ENCODE measurements at places on chromosomes 1 and 21.

GRCh38 chr1:109539676-109540075 is at the start of gene GPR61:
TSS of gene GPR61 (plus strand) at chr1:109539872. CDS start at chr1:109543023, 3,151 bp downstream.
- no peak for DNase-seq

DNA sequence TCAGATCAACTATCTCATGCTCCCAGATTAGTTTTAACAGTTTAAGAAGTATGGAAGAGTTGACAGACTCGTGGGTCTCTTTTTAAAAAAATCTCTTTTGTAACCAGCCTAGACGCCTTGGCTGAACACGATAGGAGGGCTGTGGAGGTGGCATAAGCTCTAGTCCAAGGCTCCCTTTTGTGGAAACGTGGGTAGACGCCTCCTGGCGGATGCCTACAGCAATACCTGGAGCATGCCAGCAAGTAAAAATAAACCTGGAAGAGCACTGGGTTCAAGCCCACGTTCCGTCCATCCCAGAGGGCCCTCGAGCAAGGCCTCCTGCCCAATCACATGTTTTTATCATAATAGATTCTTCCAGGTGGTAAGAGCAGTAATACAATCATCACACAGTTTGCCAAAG is 87.9 kb downstream of the RGS7 start:
- DNase-seq: no peak

- no peak for DNase-seq
These were observed 17.1 kb downstream of the SLC66A1 start for GRCh38 chr1:19329188-19329587.

GRCh38 chr1:211900441-211900840 is 69.9 kb upstream of the LPGAT1 start:
- DNase-seq: no peak

DNA sequence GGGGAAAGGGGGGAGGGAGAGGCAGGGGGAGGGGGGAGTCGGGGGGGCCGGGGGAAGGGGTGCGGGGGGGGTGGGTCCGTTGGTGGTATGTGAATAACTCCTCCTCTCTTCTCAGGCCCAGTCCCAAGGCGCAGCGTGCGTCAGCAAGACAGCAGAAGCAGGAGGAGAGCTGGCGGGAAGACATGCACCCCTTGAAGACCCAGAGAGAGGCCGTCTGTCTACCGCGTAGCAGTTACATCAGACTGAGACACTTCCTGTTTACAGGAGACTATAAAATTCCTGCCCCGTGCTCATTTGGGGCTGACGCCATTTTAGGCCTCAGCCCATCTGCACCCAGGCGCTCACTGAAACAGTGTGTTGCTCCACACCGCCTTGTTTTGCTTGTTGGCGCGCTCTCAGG is 55.3 kb downstream of the SETD4 start:
- DNase-seq: no peak

GRCh38 chr1:156401681-156402081 is 32.7 kb downstream of the RHBG start:
- no peak for DNase-seq

DNA sequence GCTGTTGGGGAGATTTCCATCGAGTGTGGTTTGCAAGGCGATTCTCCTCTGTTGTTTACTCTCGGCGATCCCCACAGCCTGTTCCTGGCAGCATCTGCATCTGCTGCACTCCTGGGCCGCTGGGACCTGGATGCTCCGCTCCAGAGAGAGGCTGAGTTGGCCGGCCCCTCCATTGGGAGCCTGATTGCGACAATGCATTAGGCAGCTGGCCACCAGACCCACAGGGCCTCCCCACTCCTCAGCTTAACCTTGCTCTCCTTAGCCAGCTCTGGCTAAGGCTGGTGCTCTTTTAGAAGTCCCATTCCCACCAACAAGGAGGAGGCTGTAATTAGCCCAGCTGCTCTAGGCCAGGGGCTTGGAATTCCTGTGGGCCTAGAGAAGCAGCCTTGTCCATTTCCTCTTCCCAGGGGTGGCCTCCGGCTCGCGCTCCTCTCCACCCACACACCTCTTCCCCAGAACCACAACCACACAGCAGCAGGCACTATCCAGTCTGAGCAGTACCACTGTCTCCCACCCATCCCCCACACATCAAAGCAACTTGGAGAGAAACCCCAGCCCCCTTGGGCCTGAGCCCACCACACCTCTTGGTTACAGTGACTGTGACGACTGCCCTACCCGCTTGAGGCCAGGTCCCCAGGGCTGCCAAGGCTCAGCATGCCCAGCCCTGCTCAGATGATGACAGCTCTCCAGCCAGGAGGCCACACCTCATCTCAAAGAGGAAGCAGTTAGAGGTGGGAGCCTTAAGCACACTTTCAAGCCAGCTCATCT is 193.8 kb upstream of the EDN2 start:
- no peak for DNase-seq

DNA sequence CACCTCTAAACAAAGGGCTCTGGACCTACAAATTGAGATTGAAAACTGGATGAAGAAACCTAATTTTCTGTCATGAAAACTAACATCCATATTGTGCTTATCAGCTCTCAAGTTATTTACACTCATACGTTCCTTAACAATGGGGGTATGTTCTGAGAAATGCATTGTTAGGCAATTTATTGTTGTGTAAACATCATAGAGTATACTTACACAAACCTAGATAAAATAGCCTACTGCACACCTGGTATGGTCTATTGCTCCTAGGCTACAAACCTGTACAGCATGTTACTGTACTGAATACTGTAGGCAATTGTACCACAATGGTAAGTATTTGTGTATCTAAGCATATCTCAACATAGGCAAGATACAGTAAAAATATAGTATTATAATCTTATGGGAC is 191.4 kb downstream of the TM2D1 start:
- no peak for DNase-seq

- DNase-seq: no peak
These were observed 95.0 kb downstream of the SLC30A10 start for GRCh38 chr1:219833214-219833815.

DNA sequence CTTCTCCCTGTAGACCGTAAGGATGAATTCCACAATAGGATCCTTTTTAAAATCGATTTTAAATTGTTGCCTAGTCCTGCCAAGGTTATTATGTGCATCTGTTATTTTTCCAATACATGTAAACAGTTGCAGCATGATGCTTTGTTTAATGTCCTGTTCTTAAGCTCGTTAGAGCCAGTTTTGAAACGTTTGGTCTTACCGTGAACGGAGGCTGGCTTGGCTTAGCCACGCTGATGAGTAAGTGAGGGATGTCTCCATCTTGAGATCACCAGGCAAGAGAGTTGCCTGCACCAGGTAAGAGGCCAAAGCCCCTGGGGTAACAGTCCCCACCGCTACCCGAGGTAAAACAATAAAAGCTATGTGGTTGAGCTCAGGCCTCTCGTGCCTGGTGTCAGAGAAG is 17.3 kb downstream of the CSTB start:
- no peak for DNase-seq

DNA sequence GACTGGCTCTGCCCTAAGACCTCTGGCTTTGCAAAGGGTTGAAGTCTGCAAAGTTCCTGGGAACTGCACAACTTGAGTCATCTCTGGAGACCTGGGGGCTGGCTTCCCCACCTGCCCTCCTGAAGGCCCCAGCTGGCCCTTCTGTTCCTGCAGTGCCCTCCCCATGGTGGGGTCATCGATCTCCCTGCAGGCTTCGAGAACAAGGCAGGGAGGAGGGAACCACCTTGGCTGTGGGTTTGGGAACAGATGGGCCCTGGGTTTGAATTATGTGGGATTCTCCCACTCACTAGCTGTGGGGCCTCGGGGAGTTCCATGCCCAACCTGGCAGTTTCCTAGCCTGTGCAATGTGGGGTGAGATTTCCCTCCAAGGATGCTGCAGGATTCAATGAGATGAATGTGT is 310.2 kb downstream of the PTPRU start:
- DNase-seq: no peak

GRCh38 chr1:165138960-165139359 is 217.6 kb downstream of the LMX1A start:
- no peak for DNase-seq

DNA sequence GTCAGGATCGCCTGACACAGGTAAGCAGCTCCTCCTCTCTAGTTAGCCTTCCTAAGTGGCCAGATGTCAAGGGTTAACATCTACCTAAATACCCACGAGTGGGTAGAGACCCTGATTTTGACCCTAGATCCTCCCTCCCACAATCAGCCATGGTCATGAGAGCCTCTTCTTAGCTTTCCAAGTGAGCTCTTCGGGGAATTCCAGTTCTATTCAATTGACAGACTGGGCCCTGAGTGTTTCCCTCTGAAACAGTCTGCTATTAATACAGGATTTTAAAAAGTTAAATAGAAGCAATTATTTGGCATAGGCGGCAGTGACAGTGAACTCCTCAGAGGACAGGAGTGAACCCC is 28.1 kb downstream of the C2CD2 start:
- no peak for DNase-seq

GRCh38 chr1:41663671-41664400 is 179.4 kb upstream of the EDN2 start:
- DNase-seq: no peak

- no peak for DNase-seq
These were observed 57.9 kb downstream of the DDAH1 start for GRCh38 chr1:85406887-85407533.

DNA sequence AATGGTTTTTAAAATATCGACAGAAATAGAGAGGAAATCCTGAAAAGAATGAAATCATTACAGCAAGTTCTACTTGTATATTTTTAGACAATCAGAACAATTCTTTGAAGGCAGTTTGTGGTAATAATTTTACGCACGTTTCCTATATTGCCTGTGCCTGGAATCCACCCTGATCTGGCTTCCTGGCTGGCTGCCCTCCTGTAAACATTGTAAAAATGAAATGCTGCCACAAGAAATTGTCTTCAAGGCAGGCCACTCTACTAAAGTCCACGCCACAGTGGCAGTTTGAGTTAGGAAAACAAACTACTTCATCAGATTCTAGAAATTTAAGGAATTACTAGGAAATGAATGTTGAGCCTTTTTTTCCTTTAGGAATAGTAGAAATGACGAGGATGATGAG is 454.5 kb upstream of the NR5A2 start:
- DNase-seq: no peak

DNA sequence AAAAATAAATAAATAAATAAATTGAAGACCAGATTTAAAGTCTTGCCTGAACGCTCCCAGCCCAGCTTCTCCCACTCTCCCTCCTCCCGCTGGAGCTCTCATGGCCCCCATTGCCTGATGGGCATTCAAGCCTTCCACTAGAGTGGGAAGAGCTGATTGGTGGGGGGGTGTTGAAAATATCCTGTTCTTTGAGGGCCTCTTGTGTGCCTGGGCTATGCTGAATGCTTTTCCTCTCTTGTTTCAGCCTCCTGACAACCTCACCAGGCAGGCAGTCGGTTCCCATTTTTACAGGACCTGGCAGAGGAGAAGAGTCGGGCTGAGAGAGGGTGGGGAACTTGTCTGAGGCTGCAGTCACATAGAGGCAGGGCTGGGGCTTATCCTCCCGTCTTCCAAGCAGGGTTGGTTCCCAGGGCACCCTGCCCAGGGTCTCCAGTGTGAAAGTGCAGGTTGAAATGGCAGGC is 59.2 kb upstream of the SSBP3 start:
- DNase-seq: no peak

DNA sequence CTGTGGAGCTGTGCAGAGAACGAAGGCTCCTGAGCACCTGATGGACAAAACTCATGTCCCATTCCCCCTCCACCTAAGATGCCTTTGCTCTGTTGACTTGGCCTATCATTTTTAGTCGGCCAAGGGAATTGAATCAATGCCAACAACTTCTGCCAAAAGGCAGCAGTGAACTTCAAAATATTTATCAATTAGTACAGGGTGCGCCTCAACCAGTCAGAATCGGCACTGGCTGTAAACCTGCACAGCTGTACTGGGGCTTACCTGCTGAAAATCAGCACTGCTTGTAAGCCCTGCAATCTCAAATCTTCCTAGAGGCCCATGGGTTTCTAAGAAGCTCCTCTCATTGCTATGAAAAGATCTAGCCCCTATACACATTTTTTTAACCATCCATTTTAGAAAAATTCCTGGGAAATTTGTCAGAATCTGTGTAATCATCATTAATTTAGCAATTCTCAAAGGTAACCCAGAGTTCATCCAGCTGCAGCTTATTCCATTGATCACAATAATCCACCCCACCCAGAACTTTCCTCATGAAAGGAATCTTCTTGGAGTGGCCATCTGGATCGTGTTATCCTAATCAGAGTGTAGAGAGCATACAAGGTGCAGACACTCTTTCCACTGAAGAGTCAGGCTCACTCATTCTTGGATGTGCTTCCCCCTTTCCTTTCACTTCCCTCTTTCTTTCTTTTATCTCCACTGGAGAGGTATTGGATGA is 40.2 kb downstream of the ADAMTS1 start:
- DNase-seq: no peak

DNA sequence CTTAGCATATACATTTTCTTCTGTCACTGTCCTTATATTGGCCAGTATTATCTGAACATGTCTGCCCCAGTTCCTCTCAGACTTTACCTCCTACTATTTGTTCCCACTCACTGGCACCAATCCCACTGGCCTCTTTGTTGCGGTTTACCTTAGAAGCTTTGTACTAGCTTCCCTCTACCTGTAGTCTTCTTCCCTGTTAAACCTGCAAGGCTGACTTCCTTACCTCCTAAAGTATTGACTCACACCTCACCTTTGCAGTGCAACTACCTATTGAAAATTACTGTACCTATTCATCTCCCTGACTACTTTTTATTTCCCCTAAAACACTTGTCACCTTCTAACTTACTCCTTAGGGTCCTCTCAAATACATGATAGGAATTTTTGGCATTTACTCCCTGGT is 111.1 kb downstream of the CLEC20A start:
- DNase-seq: no peak

GRCh38 chr1:63322944-63323864 is 837 bp downstream of the FOXD3 start:
- no peak for DNase-seq

- no peak for DNase-seq
These were observed 9.5 kb downstream of the COL16A1 start for GRCh38 chr1:31694069-31694963.

DNA sequence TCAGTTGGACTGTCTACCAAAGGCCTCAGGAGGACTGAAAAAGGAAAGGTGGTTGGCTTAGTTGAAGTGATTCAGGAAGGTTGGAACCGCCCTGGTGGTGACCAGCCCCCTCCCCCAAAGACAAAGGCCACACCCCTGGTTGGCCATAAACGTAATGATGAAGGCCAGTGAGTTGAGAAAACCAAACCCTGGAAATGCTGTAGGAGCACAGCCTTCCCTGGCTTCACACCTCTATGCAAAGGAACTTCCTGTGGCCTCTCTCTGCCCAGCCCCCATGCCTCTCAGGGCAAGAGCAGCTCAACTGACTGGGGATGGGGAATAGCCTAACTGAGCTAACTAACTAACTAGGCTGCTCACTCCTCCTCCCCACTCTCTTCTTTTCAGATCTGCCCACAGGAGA is 90.4 kb downstream of the NPHP4 start:
- no peak for DNase-seq

GRCh38 chr1:68328490-68328889 is 96.2 kb upstream of the WLS start:
- no peak for DNase-seq

- DNase-seq: peak; percentile 43
These were observed 70.2 kb downstream of the FOXD2 start for GRCh38 chr1:47507881-47508701.

- no peak for DNase-seq
These were observed 5.0 kb downstream of the SPATA46 start for GRCh38 chr1:162371611-162372010.

Data from stimulated activated CD8-positive, alpha-beta memory T cell treated with anti-CD3 and anti-CD28 coated beads, Interleukin-7, amount 100 ng/mL, for 4 hours (primary cell).